ENCODE measurements at places on chromosomes 4 and X. TPM values are rescaled to one million over a fixed set of nuclear protein-coding genes. Genes with fewer than 3 reads are reported as not detected.
A peak's percentile ranks its signal among the peaks of the same experiment; 100 is the strongest.

ERCC6L gene
- total RNA-seq, result 0.41 TPM

DNA sequence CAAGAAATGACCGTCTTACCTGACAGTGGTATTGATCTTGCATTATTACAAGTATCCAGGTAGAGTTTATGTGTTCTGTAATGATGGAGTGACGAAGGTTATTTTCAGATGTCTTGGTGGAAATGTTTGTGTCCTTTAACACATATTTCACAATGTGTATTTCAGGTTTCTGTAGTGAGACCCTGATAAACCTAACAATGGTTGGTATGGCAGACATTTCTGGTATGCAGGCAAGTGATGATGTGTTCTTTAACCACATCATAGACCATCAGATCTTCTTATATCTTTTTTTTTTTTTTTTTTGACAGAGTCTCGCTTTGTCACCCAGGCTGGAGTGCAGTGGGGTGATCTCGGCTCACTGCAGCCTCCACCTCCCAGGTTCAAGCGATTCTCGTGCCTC, 14.6 kb upstream of the ATXN3L start:
- DNase-seq, result no peak

PITX2 gene
- total RNA-seq, result not detected

DNA sequence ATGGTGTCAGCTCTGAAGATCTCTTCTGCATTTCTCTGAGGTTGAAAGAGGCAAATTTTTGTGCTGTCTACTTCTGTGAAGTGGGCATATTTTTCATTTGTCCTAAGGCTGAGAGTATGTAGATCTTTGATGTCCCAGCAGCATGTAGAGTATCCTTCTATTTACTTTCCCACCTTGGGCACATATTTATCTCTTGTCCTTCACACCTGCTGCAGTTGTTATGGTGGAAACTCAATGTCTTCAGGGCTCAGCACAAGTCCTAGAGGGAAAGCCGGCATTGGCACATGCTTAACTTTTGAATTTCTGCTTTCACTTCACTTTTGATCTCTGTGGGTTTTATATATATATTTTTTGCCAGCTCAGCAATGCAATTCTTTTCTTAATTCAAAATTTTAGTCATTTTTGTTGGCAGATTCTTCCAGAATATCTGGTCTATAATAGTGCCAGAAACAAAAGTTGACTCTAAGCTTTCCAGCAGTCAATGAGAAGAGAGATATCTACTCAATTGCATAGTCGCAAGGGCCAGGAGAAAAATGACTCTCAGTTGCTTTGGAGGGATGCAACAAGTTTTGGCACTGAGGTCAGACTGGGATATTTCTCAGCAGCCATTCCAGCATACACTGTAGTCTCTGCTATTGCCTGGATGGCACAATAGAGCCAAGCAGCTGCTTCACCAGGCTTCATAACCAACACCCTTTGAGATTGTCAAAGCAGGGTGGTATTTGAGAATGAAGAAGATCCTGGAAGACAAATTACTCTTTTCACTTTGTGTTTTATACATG, 127.8 kb upstream of the FAT1 start:
- DNase-seq, result no peak

AFF2 gene
- 313 TPM for total RNA-seq

- DNase-seq, result no peak
Observed at GRCh38 chr4:96637971-96638412, 798.1 kb downstream of the PDHA2 start.

DNA sequence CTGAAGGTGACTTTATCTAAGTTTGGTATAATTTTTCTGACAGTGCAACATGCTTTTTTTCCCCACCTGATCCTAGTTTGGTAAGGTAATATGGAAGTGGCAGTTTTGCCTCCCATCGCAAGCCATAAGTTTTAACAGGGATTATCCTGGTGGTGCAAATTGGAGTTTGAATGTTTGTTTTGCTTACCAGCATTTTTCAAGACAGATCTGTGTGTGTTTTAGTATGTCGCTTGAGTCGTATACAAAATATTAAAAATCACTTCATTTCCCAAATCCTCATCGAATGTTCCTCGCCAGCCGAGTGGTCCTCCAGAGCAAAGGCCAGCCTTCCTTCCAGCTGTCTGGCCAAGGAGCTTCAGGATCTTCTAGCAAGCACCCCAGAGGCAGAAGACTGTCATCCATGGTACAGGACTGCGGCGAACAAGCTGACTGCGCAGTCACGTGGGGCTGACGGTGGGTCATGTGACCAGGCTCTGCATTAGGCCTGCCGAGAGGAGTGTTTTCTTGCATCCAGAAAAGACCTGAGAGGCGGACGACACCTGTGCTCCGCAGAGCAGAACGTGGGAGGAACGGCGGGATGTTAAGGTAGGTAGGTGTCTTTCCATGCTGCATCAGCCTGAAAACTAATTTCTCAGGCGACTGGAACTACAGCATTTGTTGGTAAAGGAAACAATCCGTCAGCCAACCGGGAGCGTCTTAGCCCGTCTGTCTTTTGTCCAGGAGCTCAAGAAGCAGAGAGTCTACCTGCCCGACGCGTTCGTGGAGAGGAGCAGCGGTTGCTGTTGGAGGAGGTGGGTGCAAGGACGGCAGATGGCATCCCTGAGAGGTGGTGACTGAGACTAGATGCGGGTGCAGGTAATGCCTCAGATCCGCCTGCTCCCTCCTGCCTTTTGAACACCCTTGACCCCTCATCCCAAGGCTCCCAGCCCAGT, at the start of gene GPRASP3:
TSS of gene GPRASP3 (plus strand) at position 507 of the 932 bp plus-strand sequence. CDS start 28,253 bp downstream, outside the sequence.
- DNase-seq, result peak; percentile 54

VEGFD gene
- total RNA-seq, result not detected

GRCh38 chr4:114081783-114082182, 102.3 kb upstream of the ARSJ start:
- no peak for DNase-seq

DNA sequence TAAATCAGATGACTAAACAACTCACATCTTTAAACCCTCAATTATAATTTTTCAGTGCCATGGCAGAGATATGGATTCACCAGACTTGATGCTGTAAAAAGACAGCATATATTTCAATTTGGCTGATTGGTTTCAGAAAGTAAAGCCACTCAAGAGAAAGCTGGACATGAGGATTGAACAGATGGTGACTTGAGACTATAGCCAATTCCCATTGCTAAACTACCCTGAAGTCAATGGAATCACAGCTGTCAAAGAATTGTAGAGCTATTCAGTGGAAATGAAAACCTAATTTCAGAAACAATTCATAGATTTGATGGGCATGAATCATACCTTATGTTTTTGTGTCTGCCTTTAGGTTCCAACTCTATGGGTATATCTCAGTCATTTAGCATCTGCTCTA, 510.6 kb upstream of the BOD1L1 start:
- no peak for DNase-seq

SPANXD gene
- total RNA-seq, result not detected

FAT1 gene
- 26.9 TPM for total RNA-seq

DNA sequence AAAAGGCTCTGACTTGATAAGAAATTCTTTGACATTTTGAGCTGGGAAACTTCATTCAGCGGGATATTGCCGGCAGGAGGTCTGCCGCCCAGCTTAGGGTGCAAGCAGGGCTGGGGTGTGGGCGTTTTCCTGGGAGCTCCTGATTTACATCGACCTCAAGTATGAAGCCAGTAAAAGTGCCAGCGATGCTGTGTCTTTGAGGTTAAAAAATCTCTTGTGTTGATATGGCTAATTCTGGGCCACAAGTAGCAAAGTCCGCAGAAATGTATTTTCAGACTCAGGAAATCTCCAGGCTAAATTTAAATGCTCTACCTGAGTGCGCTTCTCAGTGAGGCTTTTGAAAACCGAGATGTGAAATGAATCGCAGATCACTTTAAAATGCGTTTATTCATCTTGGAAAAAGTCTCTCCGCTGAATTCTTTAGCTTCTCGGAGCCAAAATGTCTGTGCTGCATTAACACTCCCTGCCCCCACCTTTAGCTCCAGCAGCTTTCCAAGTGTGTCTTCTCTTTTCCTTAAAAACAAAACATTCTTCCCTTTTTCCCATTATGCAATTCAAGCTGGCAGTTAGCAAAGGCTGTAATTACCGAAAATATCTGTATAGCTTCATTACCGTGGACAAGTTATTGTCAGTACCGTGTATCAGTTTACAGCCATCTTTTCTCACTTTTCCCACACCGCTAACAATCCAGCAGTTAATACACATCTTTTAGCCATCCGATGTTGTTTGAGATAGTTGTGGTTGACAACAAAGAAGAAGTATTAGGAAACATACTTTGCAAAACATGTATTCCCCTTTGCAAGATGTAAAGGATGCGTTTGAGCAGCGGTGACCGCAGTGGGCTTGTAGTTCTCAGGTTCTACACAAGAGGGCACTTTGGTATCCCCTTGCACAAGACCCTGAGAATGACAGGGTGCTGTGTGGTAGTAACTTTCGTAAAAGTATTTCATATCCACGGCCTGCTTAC, 136.0 kb upstream of the STX18 start:
- DNase-seq, result no peak

DNA sequence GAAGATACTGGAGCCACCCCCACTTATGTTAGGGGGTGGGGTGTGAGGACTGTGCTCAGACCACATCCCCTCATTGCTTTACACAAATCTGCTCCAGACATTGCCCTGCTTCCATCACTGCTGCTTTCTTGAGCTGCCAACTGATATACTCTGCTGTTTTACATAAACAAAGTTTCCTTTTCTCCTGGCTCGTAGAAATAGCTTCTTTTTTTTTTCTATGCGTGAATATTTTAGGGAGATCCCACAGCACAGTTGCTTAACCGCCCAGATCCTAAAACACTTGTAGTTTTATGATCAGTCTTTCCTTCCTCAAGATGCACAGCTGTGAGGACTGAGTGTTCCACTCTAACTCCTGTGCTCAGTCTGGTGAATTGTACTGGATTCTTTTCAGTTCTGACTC, 768.4 kb downstream of the PCDH18 start:
- no peak for DNase-seq

DNA sequence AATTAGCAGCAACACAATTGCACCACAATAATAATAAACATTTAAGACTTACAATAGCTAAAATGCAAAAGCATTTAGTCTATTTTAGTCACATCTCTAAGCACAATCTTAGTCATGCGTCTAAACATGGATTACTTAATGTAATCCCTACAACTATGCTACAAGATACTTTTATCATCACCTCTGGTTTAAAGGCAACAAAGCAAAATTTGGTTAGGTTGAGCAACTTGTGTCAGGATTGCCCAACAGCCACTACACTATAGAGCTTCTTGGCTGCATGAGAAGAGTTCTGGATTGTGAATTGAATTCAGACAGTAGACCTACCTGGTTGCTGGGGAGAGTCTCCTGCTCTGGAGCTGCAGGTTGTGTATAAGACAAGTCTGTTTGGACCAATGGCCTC, 146.5 kb upstream of the PUDP start:
- no peak for DNase-seq

GRCh38 chr4:159516556-159517140, 413.8 kb downstream of the RAPGEF2 start:
- DNase-seq, result no peak

GRCh38 chrX:24231131-24231540, 81.6 kb downstream of the ZFX start:
- peak; percentile 18 for DNase-seq

GAGE12F gene
- total RNA-seq, result not detected

DNA sequence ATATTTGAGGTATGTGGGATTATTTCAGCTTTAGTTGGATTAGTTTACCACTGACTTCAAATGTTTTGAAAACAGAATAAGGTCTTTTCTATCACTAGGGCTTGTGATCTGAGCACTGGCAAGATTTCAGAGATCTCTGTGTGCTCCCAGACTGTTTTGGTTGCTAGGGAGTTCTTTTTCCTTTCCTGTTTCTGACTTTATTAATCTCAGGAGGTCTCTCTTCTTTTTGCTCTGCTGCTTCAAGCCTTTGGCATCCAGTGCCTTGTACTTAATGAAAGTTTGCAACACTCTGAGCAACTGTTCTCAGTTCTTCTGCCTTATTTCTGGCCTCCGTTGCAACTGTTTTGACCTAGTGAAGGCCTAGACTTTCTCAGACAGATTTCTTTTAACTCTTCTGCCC, 32.1 kb upstream of the PAQR3 start:
- no peak for DNase-seq

DNA sequence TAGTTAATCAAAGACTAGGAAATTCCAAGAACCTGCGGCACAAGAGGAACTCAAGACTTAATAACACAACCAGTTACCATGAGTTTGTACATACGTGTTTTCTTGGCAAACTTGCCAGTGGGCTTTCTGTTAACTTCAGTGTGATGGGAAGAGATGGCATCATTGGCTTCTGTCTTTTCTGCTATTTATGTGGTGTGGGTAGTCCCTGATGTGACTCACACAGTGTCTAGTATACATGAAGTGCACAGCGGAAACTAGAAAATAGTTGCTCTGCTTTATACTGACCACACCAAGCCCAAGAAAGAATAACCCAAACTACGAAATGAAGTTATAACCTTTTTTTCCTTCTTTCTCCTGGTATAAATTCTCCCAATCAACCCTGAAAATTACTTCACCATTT, 24.5 kb downstream of the DAPP1 start:
- DNase-seq, result no peak

FAM9C gene
- 0.41 TPM for total RNA-seq

P2RY8 gene
- under 0.01 TPM for total RNA-seq

DNA sequence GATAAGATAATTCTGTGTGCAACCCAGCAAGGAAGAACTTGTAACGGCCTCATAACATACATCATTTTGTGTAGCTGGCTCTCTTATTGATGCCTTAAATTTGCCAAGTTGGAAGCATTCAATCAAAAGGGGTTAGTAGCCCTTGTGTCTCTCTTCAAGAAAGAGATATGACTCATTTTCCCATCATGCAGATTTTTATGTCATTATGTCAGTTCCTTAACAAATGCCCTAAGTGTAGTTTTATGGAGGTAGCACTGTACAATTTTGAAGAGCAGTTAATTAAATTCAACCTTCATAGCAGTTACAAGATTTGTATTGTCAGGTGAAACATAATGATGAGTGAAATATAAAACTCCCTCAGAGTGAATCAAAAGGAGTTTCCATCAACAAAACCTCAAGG, 215.6 kb downstream of the GRIA3 start:
- DNase-seq, result no peak

Data from frontal cortex (tissue), 4 donors.